Activated naive CD8-positive, alpha-beta T cell treated with anti-CD3 and anti-CD28 coated beads, Interleukin-2, amount 50 U/mL, for 16 hours (primary cell): ENCODE measurements at places on chromosomes 7 and 10.

- no peak for DNase-seq
These were observed 7.6 kb upstream of the SUN1 start for GRCh38 chr7:824664-825063.

DNA sequence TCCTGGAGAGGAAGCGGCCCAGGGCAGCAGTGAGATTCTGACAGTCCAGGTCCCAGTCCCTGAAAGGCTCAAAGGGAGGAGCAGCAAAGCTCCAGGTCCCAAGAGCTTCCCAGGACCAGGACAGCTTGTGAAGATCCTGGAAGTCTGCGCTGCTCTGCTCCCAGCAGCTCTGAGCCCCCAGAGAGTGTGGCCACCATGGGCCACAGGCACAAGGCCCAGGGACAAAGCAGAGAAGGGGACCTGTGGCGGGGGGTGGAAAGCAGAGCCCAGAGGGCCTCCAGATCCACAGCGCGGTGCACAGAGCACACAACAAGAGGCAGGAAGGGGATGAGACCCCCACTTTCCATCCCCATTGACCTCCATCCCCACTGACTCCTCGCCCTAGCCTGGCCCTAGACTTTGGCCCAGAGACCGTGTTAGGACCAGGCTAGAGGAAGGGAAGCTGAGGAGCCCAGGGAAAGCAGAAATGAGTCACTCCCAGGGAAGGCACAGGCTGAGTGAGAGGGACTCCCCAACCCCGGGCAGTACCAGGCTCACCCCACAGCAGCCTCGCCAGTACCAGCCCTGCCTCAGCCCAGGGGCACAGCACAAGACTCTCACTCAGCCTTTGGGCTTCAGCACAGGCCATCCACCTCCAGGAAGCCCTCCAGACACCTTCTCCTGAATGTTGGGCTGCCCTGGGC, 75.5 kb downstream of the GRID1 start:
- DNase-seq: no peak

DNA sequence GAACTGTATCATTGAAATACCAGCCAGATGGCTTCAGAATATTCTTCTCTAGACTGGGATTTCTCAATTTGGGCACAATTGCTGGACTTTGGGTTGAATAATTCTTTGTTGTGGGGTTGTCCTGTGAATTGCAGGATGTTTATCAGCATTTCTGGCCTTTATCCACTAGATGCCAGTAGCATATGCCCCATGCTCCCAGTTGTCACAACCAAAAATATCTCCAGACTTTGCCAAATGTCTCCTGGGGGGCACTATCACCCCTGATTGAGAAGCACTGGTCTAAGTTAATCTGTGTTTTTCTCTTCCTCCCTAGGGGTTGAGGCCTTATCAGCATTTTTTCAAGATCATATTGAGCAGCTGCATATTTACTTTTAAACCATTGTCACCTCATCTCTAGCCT, 204.9 kb upstream of the SP8 start:
- DNase-seq: no peak

DNA sequence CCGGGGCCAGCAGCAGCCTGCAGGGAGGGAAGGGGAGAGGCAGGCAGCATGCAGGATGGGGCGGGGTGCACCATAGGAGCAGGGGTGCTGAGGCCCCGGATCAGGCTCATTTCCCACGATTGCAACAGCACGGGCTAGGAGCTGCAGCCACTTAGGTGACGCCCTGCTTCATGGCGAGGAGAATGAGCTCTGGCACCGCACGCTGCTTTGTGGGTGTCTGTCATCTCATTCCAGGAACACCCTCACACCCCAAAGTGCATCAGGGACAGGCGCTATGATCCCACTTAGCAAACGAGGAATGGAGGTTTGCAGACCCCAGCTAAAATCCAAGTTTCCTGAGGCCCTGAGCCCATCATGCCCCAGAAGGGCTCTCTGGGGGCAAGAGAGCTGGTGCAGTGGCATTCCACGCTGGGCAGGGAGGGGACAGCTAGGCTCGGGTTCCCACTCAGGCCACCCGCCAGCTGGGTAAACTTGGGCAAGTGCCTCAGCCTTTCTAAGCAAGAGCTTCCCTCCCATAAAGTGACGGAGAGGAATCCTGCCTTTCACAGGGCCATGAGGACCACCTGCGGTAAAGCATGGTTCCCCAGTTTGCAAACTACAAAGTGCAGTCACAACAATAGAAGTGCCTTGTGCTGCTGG, 9.3 kb downstream of the KCNH2 start:
- no peak for DNase-seq

DNA sequence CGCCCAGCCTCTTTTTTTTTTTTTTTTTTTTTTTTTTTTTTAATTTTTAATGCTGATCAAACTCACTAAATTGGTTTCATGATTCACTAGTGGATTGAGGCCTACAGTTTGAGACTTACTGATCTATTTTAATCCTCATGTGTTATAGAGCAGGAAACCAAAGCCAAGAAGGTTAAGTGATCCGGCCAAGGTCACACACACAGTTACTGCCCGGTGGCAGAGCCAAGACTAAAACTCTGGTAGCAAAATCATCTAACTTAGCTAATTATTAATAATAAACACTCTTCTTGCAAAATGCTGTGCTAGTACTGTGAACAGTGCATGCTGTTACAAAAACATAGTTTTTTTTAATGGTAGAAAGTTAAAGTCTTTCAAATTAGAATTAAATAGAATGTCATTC, 188.3 kb upstream of the NFE2L3 start:
- no peak for DNase-seq

DNA sequence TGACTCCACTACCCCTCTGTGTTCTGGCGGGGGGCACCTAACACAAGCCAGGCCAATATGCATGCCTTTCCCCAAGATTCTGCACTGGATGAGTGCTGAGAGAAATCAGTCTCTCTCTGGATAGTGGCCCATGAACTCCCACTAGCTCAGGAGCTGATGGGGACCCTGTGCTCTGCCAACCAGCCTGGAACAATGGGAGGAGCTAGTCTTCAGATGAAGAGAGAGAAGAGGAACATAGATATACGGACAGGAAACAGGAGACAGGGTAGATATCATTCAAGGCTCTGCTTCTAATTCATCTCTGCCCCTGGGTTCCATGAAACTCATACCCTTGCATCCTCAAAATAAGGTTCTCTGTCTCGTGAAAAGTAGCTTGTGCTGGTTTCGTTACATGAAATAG, 27.9 kb upstream of the PLXNA4 start:
- DNase-seq: no peak
